Natural killer cell (primary cell): ENCODE measurements at places on chromosomes 4 and X.

DNA sequence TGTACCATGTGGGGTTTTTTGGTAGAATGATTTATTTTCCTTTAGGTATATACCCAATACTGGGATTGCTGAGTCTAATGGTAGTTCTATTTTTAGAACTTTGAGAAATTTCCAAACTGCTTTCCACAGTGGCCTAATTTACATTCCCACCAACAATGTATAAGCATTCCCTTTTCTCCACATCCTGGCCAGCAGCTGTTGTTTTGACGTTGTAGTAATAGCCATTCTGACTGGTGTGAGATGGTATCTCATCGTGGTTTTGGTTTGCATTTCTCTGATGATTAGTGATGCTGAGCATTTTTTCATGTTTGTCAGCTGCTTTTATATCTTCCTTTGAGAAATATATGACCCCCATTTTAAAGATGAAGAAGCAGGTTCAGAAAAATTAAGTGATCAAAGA, 153.7 kb downstream of the CBR4 start:
- no peak for DNase-seq

GRCh38 chr4:123418351-123418931, 21.8 kb downstream of the SPRY1 start:
- no peak for DNase-seq

DNA sequence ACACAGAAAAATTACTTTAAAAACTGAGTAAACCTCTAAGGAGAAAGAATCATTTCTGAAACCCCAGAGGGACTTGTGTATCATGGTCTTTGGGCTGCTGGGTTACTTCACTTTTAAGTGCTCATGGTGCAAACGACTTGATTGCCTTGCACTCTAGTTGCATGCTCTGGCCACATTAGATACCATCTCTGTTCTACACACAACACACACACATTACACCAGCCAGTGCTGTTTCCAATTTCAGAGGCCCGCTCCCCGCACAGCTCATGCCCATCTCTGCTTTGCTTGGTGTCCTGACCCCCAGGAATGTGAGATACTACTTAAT, 2.1 kb downstream of the PPP3CA start:
- DNase-seq: no peak

- DNase-seq: peak; percentile 83
These were observed 28.8 kb upstream of the SOWAHD start for GRCh38 chrX:119729408-119730201.

DNA sequence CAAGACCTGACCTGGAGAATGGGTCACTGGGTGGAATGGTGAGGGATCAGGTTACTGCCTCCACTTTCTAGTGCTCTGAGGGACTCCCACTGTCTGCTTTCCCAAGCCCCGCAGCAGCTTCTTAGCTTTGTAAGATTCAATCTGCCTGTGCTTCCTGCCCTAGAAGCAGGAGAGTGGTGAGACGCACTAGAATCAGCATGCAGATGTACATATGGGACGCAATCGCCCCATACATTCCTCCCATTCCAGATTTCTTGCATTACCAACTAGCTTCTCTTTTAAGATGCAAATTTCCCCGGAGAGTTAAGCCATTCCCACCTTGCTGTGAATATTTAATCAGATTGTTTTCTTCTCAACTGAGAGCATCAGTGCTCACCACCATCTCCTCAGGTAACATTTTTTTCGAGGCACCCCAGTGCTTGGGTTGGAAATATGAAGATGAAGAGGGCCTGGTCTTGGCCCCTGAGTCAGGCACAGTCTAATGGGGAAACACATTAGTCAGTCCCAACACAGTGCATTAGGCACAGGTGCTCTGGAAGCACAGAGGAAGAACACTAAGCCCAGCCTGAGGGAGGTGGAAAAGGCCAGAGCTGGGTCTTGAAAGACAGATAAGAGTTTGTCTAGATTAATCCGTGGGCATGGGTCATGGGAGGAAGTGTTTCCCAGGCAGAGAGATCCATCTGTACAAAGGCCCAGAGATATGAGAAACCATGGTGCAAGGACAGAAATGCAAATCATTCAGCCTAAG, 66.7 kb upstream of the PRPS1 start:
- DNase-seq: no peak

DNA sequence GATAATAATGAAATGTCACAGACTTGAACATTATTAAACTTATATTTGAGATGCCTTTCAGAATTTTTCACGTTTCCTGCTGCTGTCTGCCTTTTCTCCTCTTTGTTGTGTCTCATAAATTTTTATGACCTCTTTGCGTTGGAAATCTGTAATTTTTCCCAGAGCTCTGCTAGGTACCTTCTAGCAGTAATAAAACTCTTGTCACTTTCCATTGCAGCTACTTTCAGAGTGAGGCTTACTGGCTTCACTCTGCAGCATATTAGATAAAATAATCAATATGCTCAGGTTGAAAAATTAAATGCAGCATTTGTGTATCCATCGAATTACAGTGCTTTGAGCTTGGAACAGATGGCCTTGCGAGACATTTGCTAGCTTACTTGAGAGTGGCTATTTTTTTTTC, 689.0 kb downstream of the GRID2 start:
- DNase-seq: no peak

GRCh38 chr4:40750461-40751258, 905 bp downstream of the NSUN7 start:
- no peak for DNase-seq
